ENCODE measurements at places on chromosomes 16 and 17. TPM values are rescaled to one million over a fixed set of nuclear protein-coding genes. Genes with fewer than 3 reads are reported as not detected.

GRCh38 chr16:4339909-4340308, 11.2 kb downstream of the PAM16 start:
- no peak for DNase-seq

GRCh38 chr16:68756239-68756915, 19.3 kb downstream of the CDH1 start:
- no peak for DNase-seq

- no peak for DNase-seq
These were observed 28.8 kb upstream of the ABCC11 start for GRCh38 chr16:48276102-48276501.

DNA sequence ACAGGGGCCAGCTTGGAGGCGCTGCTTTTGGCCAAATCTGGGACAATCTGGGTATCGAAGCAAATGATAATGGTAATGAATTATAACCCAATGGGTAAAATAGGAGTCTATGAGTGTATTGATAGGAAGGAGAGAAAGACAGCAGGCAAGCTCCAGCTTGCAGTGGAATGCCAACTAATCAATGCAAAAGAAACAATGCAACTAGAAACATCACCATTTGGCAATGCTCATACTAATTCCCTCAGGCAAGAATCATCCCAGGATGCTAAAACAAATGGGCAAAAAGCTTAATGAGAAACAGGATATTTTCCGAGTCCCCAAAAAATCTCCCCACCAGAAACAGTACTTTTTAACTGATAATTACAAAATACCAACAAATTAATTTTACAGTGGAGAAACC, 64.7 kb downstream of the ADCY9 start:
- DNase-seq: no peak

GRCh38 chr17:57806167-57806830, 43.5 kb downstream of the MRPS23 start:
- no peak for DNase-seq

GRCh38 chr16:22077700-22078313, 14.5 kb upstream of the VWA3A start:
- DNase-seq: peak; percentile 16

DNA sequence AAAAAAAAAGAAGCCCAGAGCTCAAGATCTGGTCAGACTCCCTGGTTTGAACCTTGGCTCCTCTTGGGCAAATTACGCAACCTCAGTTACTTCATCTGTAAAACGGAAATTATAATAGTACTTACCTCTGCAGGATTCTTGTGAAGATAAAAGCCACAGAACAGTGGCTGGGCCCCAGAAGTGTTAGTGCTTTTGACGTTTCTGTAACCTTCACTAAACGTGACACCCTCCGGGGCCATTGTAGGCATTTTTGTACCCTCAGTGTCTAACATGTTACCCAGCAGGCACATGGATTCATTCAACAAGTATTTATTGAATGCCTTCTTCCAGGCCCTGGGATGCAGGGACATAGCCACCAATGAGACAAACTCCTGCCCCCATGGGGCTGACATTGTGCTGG, 58.0 kb downstream of the PITPNC1 start:
- no peak for DNase-seq

GRCh38 chr17:66764506-66764905, 70.4 kb upstream of the CACNG5 start:
- DNase-seq: no peak

KRT14 gene
- polyA plus RNA-seq: not detected
